Melanocyte of skin (primary cell): ENCODE measurements at places on chromosomes 3 and 15. TPM values are rescaled to one million over a fixed set of nuclear protein-coding genes. Genes with fewer than 3 reads are reported as not detected.

PLA2G4D gene
- total RNA-seq: not detected in 2 replicates

RHCG gene
- 0.36 and 0.69 TPM in 2 replicates for total RNA-seq

TTLL13 gene
- not detected in 2 replicates for total RNA-seq

NAALADL2 gene
- total RNA-seq: 12.0 and 15.3 TPM in 2 replicates
